ENCODE measurements at places on chromosomes 2 and 18. TPM values are rescaled to one million over a fixed set of nuclear protein-coding genes. Genes with fewer than 3 reads are reported as not detected.

DNA sequence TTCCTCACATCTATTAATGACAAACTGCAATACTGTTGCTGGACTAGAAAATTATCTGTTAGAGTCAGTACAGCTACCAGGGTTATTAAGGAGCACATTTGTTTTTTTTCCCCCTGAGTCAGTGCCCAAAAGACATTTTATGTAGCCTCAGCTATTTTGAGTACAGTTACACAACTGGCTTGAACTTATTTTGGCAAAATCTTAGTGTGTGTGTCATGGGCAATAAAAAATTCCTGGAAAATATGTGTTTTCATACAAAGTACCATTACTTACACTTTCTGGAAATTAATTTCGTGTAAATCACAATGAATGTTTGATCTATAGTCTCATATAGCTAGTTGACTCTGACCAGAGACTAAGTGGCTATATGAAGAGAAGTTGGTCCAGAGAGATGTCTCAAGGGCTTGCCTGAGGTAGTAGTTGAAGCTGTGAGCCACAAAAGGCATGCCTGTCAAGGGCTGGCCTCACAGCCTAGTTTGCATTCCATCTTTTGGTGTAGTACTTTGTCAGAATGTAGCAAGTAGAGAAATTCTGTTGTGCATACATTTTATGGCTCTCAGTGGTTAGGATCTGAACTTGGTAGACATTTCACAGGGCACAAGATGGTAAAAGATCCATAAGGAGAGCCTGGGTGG, 283.4 kb downstream of the MTX2 start:
- H3K4me3 ChIP-seq = no peak overlapping the region
- H3K27me3 ChIP-seq = peaks cover 61% of the 10 kb centered on the region
- peaks cover 20% of the 10 kb centered on the region for H3K4me1 ChIP-seq
- no peak for DNase-seq
- no peaks in the 10 kb centered on the region for H3K36me3 ChIP-seq
- H3K27ac ChIP-seq = peak overlapping the region; percentile 62

DNA sequence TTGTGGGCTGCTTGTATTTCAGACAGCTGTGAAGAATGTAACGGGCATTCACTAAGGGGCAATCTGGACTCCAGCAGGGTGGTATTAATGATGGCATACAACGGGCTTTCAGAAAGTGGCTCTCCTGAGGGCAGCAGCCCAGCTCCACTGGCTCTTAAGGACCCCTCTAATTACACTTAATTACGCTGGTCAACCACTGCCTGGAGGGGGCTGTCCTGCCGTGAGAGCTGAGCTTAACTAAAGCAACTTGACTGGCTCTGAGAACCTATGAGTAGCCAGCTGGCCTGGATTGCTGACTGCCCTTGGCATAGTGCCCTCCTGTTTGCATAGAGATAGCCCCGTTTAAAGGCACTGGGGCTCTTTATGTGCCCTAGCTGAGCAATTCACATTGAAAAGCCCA, 3.8 kb downstream of the LIPG start:
- H3K36me3 ChIP-seq = no peaks in the 10 kb centered on the region
- peak; percentile 46 for DNase-seq
- H3K4me3 ChIP-seq = no peak overlapping the region
- H3K27ac ChIP-seq = no peak overlapping the region

- H3K27me3 ChIP-seq = no peaks in the 10 kb centered on the region
- H3K4me3 ChIP-seq = no peak overlapping the region
- no peak for DNase-seq
- H3K4me1 ChIP-seq = peaks cover 5% of the 10 kb centered on the region
- no peak overlapping the region for H3K27ac ChIP-seq
Observed at GRCh38 chr2:128605931-128606330, 287.3 kb upstream of the HS6ST1 start.

- no peaks in the 10 kb centered on the region for H3K36me3 ChIP-seq
- no peak overlapping the region for H3K4me3 ChIP-seq
- H3K27ac ChIP-seq = peak overlapping the region; percentile 79
- no peak for DNase-seq
- peaks cover 10% of the 10 kb centered on the region for H3K4me1 ChIP-seq
- H3K27me3 ChIP-seq = no peaks in the 10 kb centered on the region
Observed at GRCh38 chr2:179275253-179276012, 10.8 kb upstream of the SESTD1 start.

DNA sequence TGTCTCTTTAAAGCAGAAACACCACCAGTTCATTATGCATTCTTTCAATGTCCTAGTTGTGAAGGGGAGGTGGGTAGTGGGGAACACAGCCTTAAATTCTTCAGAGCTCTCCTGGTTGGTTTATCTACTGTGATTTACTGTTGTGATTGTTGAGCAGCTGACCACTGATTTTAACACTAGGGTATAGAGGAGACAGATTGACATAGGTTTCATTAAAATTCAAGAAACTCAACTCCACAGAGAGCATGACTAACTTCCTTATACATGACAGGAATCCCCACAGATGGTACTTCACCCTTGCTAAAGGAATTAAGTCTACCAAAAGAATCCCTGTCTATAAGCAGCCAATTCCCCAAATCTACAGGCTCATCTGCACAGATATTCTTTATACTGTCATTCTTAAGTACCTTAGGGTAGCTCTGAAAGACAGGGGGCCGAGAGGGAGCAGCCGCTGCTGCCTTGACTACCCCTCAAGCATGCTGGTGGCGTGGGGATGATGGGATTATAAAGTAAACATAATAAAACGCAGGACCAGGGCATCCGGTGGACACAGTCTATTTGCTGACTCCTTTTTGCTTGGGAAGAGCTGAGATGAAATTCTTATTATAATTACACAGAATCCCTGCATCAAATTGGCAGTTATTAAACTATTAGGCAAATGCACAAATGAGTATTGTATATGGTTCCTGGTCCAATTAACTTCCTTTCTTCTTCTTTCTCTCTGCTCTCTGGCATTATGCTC, 1377.6 kb upstream of the PIK3C3 start:
- no peaks in the 10 kb centered on the region for H3K27me3 ChIP-seq
- H3K36me3 ChIP-seq = no peaks in the 10 kb centered on the region
- DNase-seq = no peak
- no peak overlapping the region for H3K27ac ChIP-seq
- H3K4me3 ChIP-seq = no peak overlapping the region

GRCh38 chr2:16019060-16019480, 78.7 kb downstream of the MYCN start:
- H3K27me3 ChIP-seq = peaks cover 62% of the 10 kb centered on the region
- DNase-seq = no peak
- no peak overlapping the region for H3K27ac ChIP-seq
- H3K36me3 ChIP-seq = no peaks in the 10 kb centered on the region
- H3K4me1 ChIP-seq = peaks cover 6% of the 10 kb centered on the region
- H3K4me3 ChIP-seq = no peak overlapping the region

- H3K36me3 ChIP-seq = no peaks in the 10 kb centered on the region
- H3K4me3 ChIP-seq = no peak overlapping the region
- H3K27ac ChIP-seq = no peak overlapping the region
- peaks cover 5% of the 10 kb centered on the region for H3K27me3 ChIP-seq
Observed at GRCh38 chr2:71927757-71928715, 219.6 kb downstream of the CYP26B1 start.

- no peak overlapping the region for H3K4me3 ChIP-seq
- peaks cover 4% of the 10 kb centered on the region for H3K36me3 ChIP-seq
- H3K27me3 ChIP-seq = no peaks in the 10 kb centered on the region
- no peak overlapping the region for H3K27ac ChIP-seq
Observed at GRCh38 chr2:174644406-174644805, 46.8 kb upstream of the WIPF1 start.

GRCh38 chr18:32469691-32470459, 807 bp downstream of the GAREM1 start:
- H3K36me3 ChIP-seq = no peaks in the 10 kb centered on the region
- peak overlapping the region; percentile 85 for H3K4me3 ChIP-seq
- peak; percentile 41 for DNase-seq
- peak overlapping the region; percentile 88 for H3K27ac ChIP-seq
- peaks cover 6% of the 10 kb centered on the region for H3K27me3 ChIP-seq

DNA sequence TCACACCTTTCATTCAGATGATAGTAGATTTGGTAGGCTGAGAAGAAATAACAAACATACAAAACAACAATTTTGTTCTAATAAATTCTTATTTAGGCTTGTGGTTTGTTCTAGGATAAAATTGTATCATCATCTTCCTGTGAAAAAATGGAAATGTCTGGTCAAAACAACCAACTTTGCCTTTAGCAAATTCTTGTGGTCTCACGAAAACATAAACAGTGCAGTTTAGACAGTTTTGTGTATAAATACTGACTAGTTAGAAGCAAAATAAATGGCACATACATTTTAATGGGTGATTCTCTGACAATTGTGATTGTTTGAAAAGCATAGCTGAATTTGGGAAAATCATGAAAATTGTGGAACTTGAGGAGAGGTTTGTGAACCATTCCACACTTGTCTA, 180.1 kb downstream of the TDRD15 start:
- DNase-seq = no peak
- H3K4me3 ChIP-seq = no peak overlapping the region
- H3K4me1 ChIP-seq = peaks cover 14% of the 10 kb centered on the region
- no peaks in the 10 kb centered on the region for H3K36me3 ChIP-seq

GRCh38 chr2:56369316-56369715, 185.5 kb downstream of the CCDC85A start:
- no peaks in the 10 kb centered on the region for H3K4me1 ChIP-seq
- no peak for DNase-seq
- H3K27ac ChIP-seq = no peak overlapping the region
- no peak overlapping the region for H3K4me3 ChIP-seq
- no peaks in the 10 kb centered on the region for H3K36me3 ChIP-seq

DNA sequence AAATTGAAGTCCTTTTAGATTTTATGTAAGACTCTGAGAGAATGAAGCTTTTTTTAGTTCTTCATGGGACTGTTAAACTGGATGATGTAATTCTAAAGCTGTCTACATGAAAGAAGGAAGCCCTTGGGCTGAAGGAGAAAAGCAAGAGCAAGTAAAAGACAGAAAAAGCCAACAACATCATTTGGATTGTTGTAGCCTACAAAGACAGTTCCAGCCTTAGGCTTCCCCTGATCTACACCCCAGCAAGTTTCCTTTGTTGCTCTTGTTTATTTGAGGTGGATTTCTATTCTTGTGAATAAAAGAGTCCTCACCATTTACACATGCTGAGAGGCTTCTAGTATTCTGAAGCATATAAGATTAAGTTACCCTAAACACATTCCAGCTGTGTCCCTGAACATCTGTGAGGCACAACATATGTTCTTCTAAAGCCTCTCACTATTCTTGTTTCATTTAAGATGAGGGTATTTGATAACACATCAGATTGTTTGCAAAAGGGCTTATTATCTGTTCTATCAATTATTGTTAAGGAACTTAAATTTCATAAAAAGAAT, 377.8 kb downstream of the LNPK start:
- no peaks in the 10 kb centered on the region for H3K36me3 ChIP-seq
- peaks cover 13% of the 10 kb centered on the region for H3K27me3 ChIP-seq
- no peak overlapping the region for H3K27ac ChIP-seq

GRCh38 chr2:169693360-169693759, 845 bp downstream of the CFAP210 start:
- H3K4me1 ChIP-seq = peaks cover 21% of the 10 kb centered on the region
- no peak overlapping the region for H3K27ac ChIP-seq
- H3K36me3 ChIP-seq = no peaks in the 10 kb centered on the region
- DNase-seq = no peak
- no peaks in the 10 kb centered on the region for H3K27me3 ChIP-seq

GRCh38 chr2:181779288-181780021, 99.1 kb upstream of the NEUROD1 start:
- peak overlapping the region; percentile 16 for H3K27ac ChIP-seq
- peaks cover 12% of the 10 kb centered on the region for H3K4me1 ChIP-seq
- H3K4me3 ChIP-seq = no peak overlapping the region
- H3K36me3 ChIP-seq = no peaks in the 10 kb centered on the region
- H3K27me3 ChIP-seq = no peaks in the 10 kb centered on the region

DNA sequence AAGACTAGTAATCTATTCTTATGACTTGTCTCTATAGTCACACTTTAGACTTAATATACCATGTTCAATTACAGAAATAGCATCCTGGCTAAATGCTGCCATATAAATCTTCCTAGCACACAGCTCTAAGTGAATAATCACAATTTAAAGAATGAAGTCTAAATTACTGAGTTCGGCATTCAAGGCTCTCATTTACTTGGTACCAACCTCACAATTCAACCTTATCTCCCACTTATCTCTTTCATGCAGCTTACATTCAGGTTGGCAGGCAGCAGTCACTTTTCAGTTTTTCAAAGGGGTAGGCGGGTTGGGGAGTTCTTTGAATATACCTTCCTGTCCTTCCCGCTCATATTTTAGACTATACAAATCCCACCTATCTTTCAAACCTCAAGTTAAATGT, 1.5 kb downstream of the MMADHC start:
- H3K4me1 ChIP-seq = peaks cover 60% of the 10 kb centered on the region
- peaks cover 16% of the 10 kb centered on the region for H3K36me3 ChIP-seq
- DNase-seq = no peak

DNA sequence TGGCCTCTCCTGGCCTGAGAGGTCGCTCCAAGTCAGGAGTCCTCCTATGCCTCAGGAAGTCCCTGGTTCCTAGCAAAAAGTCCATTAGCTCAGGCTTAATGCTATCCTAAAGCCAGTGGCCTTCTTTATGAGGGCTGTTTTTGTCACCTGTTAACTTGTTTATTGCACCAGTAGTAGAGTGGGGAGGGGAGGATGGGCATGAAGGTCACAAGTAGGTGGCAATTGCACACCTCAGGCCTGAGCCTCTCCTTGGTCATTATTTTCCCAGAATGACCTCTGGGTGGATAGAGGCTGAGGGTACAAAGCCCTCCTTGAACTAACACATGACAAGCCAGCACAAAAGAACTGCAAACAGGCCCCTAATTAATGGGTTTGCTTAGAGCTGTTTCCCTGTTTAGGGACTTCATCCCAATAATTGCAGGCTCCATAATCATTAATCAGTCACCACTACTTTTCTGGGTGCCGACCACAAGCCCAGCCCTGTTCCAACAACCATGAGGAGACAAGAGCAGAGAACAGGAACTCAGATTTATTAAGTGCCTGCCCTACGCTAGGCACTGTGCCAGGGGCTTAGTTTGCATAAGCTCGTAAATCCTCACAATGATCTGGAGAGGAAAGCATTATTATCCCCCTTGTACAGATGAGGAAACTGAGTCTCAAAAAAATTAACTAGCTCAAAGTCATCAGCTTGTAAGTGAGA, 123.0 kb upstream of the PKDCC start:
- no peak for DNase-seq
- H3K27ac ChIP-seq = peak overlapping the region; percentile 77
- no peaks in the 10 kb centered on the region for H3K27me3 ChIP-seq
- H3K4me1 ChIP-seq = peaks cover 69% of the 10 kb centered on the region

- no peak for DNase-seq
- peaks cover 64% of the 10 kb centered on the region for H3K4me1 ChIP-seq
- no peak overlapping the region for H3K4me3 ChIP-seq
- H3K36me3 ChIP-seq = peaks cover 37% of the 10 kb centered on the region
Observed at GRCh38 chr2:64637931-64638330, 15.8 kb downstream of the SERTAD2 start.

ARHGAP15 gene
- 7.0 TPM for total RNA-seq

SLC14A1 gene
- total RNA-seq = 22.1 TPM

MATN3 gene
- 0.22 TPM for total RNA-seq

RABL2A gene
- 6.9 TPM for total RNA-seq

C1GALT1C1L gene
- total RNA-seq = 1.2 TPM

DYSF gene
- 48.2 TPM for total RNA-seq

INHBB gene
- total RNA-seq = 3.2 TPM

MC2R gene
- not detected for total RNA-seq
